Kidney (tissue), 22 donors: ENCODE measurements at places on chromosomes 12 and 14. TPM values are rescaled to one million over a fixed set of nuclear protein-coding genes. Genes with fewer than 3 reads are reported as not detected.

Gene TMEM132D
- polyA plus RNA-seq, result not detected

Gene PTPRR
- polyA plus RNA-seq, result 0.86 TPM

Gene SYNDIG1L
- 0.47 TPM for polyA plus RNA-seq

Gene RNF212B
- 2.8 TPM for polyA plus RNA-seq

Gene FGF6
- polyA plus RNA-seq, result not detected

Gene LMO3
- 4.6 TPM for polyA plus RNA-seq
